ENCODE measurements at places on chromosomes 12 and 14.

DNA sequence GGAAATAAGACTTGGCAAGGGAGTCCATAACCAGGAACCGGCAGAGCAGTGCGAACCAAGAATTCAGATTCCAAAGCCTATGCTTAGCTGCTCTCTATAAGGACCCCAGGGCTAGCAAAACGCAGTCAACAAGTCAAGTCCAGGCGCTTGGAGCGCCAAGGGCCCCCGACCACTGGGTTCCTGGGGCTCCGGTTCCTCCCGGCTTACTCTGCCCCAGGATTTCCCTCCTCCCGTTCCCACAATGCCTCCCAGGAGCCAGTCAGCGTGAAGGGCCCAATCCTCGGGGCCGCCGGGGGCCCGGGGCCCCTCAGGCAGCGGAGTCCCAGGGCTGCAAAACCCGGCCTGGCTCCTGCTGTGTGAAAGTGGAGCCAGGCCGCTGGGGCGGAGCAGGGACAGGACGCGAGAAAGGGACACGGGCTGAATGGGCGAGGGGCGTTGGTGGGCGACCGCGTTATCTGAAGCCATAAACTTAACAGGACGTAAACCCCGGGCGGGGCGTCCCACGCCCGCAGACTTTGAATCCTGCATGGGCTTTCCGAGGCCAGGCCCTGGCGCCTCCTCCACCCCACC is 1.5 kb downstream of the KRT8 start:
- DNase-seq, result peak; percentile 8

DNA sequence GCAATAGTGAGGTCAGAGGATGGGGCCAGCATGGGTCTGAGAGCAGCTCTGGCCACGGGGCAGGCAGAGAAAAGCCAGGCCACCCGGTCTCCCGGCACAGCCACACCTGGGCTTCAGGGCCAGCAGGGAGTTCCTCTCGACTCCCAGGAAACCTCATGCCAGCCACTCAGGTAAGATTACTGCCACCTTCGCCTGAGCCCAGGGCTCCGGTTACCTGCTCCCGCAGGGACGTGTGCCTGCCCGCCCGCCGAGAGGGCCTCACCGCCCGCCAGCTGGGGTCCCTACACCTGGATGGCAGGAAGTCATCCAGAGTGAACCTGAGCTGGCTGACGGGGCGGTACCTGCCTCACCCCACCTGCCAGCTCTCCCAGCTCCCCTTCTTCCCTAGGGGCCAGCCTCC is 7.3 kb downstream of the JAG2 start:
- DNase-seq, result no peak

GRCh38 chr14:92513204-92513965 is at the start of gene RIN3:
Gene RIN3, plus strand, starts transcription at chr14:92513781. Its CDS starts 152 bp downstream, at chr14:92513933.
- peak; percentile 55 for DNase-seq

GRCh38 chr12:70920251-70920851 is at the start of gene PTPRR:
Gene PTPRR, minus strand, starts transcription at chr12:70920738. Its CDS starts 348 bp downstream, at chr12:70920390.
- no peak for DNase-seq

- no peak for DNase-seq
Measured at GRCh38 chr14:44154874-44155273, 352.2 kb downstream of the FSCB start.

Measured in stimulated activated CD8-positive, alpha-beta memory T cell treated with anti-CD3 and anti-CD28 coated beads, Interleukin-12 subunit alpha, Interleukin-12 subunit beta, amount 100 ng/mL, for 4 hours (primary cell).